ENCODE measurements at places on chromosomes 7 and 10. TPM values are rescaled to one million over a fixed set of nuclear protein-coding genes. Genes with fewer than 3 reads are reported as not detected.

DNA sequence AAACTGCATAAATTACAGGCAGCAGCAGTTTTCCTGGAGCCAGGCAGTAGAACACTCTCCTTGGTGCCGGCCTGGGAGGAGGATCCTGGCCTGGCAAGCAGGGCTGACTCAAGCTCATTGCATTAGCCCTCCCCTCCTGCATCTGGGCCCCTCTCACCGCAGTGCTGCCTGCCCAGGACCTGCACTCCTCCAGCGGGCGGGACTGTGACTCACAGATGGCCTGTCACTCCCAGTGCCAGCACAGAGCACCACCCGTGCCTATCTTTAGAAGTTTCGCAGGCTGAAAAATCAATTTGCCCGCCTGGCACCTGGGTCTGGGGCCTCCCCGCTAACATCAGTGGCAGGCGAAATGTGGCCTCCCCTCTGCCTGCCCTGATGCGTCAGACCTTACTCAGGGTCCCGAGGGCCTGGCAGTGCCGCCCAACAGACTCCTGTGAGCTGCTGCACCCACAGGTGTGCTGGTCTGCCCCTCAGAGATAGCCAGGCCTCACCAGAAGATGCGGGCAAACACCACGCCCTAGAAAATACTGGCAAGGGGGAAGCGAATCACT is 123.8 kb downstream of the KCNMA1 start:
- no peaks in the 10 kb centered on the region for H3K36me3 ChIP-seq
- H3K27ac ChIP-seq, result no peak overlapping the region
- H3K4me1 ChIP-seq, result no peaks in the 10 kb centered on the region
- no peaks in the 10 kb centered on the region for H3K27me3 ChIP-seq
- DNase-seq, result peak; percentile 42
- H3K4me3 ChIP-seq, result no peak overlapping the region

DNA sequence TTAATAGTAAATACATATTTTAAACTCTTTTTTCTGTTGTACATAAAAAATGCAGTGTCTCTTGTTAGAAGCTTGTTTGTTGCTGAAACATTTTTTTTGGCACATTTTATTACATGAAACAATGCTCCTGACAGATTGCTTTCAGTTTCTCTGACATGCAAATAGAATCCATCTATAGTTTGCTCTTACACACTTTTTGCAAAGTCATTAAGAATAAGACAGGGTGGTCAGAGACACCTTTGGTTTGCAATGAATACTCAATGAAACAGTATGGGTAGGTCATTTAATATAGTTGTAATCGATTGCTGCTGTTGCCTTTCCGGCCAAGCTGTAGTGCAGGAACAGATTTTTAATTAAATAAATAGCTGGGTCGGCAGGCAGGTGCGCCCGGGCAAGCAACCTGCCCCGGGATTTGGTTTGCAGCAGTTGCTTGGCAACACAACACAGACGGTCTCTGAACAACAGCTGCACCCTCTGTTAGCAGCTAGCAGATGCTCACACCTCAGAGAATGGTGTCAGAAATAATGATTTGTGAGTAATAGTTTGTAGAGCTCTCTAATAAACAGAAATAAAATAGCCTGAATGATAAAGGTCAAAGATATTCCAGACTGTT is 115.7 kb upstream of the CACNA2D1 start:
- H3K4me3 ChIP-seq, result no peak overlapping the region
- no peak overlapping the region for H3K27ac ChIP-seq
- peak; percentile 40 for DNase-seq
- H3K27me3 ChIP-seq, result no peaks in the 10 kb centered on the region
- H3K4me1 ChIP-seq, result no peaks in the 10 kb centered on the region

- no peaks in the 10 kb centered on the region for H3K4me1 ChIP-seq
- H3K36me3 ChIP-seq, result no peaks in the 10 kb centered on the region
- no peak for DNase-seq
- H3K27me3 ChIP-seq, result no peaks in the 10 kb centered on the region
These were observed 50.6 kb downstream of the ADAMTS14 start for GRCh38 chr10:70722820-70723424.

DNA sequence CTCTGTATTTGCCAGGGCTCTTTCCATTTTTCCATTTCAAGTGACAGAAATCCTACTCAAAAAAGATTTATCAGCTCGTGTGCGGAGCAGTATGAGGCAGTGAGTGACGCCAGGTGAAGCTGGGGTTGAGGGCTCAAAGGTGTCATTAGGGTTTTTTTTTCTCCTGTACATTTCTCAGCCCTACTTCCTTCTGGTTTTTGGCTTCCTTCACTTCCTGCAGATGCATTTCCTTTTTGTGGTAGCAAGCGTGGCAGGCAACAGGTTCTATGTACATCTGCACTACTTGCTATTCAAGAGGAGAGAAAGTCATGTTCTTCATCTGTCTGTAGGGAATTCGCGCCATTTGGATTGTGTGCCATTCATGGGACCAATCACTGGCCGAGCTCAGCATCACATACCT is 52.8 kb upstream of the AOAH start:
- H3K36me3 ChIP-seq, result no peaks in the 10 kb centered on the region
- H3K27me3 ChIP-seq, result no peaks in the 10 kb centered on the region
- no peak overlapping the region for H3K27ac ChIP-seq
- H3K4me3 ChIP-seq, result no peak overlapping the region

- H3K4me3 ChIP-seq, result no peak overlapping the region
- peaks cover 50% of the 10 kb centered on the region for H3K4me1 ChIP-seq
- no peak for DNase-seq
- H3K27ac ChIP-seq, result no peak overlapping the region
- no peaks in the 10 kb centered on the region for H3K27me3 ChIP-seq
These were observed 72.2 kb upstream of the EFCAB10 start for GRCh38 chr7:105653441-105654005.

- DNase-seq, result no peak
- H3K36me3 ChIP-seq, result no peaks in the 10 kb centered on the region
These were observed 209.1 kb downstream of the CREB5 start for GRCh38 chr7:28621369-28621841.

GRCh38 chr7:151806204-151806603 is 70.7 kb downstream of the PRKAG2 start:
- no peak for DNase-seq
- no peaks in the 10 kb centered on the region for H3K4me1 ChIP-seq
- no peak overlapping the region for H3K4me3 ChIP-seq
- H3K36me3 ChIP-seq, result no peaks in the 10 kb centered on the region
- H3K27me3 ChIP-seq, result no peaks in the 10 kb centered on the region
- H3K27ac ChIP-seq, result no peak overlapping the region

ASB10 gene
- total RNA-seq, result not detected

SLC25A28 gene
- total RNA-seq, result 10.1 TPM

DNA sequence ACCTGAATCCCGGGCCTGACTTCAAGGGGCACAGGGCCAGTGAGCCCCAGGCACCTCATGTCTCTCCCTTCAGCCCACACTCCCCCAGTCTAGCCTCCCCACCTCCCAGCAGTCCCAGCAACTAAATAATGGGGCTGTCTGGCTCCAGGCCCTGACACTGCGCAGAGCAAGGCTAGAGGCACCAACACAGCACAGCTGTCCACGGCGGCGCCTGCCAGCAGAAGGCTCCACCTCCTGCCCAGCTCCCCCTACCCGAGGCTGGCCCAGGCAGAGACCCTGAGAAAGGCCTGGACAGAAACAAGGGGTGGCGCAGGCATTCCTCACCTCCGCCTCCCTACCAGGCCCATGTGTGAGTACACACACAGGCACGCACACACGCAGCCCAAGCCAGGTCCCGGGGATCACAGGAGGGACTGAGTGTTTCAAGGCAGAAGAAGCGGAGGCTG is 6.1 kb downstream of the KCNH2 start:
- peaks cover 6% of the 10 kb centered on the region for H3K4me1 ChIP-seq
- H3K4me3 ChIP-seq, result no peak overlapping the region
- no peaks in the 10 kb centered on the region for H3K36me3 ChIP-seq
- no peak overlapping the region for H3K27ac ChIP-seq
- DNase-seq, result no peak

CCDC6 gene
- total RNA-seq, result 59.3 TPM

DNA sequence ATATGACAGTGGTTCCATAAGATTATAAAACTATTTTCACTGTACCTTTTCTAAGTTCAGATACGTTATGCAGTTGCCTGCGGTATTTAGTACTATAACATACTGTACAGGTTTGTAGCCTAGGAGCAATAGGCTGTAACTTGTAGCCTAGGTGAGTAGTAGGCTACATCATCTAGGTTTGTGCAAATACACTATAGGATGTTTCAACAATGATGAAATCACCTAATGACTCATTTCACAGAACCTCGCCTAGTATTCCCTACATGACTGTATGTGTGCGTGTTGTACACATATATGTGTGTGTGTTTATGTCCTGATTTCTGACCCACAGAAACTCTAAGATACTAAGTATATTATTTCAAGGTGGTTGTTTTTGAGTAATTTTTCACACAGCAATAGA is 139.0 kb downstream of the HERPUD2 start:
- H3K4me3 ChIP-seq, result no peak overlapping the region
- no peaks in the 10 kb centered on the region for H3K36me3 ChIP-seq
- no peak overlapping the region for H3K27ac ChIP-seq

DNA sequence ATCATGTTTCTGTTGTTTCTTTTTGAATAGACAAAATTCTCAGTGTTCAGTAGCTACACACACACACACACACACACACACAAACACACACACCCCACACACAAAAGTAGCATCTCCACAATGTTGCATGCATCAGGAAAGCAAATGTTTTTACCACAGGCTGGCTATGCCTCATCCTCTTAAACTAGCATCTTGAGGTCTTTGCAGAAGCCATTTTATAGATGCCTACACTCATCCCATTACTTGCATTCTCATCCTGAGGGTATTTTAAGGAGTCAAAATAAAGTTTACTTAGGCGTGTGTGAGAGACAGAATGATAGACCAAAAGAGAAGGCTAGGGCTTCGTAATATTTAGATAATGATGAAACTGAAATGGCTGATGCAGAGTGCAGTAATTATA is 7.9 kb upstream of the INHBA start:
- no peaks in the 10 kb centered on the region for H3K36me3 ChIP-seq

DNA sequence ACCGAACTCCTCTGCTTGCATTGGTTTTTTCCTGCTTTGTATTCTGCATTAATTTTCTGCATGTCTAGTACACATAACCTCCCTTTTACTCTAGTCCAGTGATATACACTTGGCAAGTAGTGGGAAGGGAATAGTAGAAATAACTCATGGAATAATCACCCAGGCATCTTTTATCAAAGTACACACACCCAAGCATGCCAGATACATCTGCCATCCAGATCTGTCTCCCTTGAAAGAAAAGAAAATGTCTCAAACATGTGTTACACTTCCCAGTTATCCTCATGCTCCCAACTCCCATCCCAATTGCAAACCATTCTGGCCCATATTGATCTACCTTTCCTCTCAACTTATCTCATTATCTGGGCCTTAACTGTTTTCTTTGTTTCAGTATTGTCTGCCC is 79.0 kb downstream of the PHYHIPL start:
- H3K4me3 ChIP-seq, result no peak overlapping the region
- no peaks in the 10 kb centered on the region for H3K27me3 ChIP-seq
- H3K4me1 ChIP-seq, result no peaks in the 10 kb centered on the region
- no peak overlapping the region for H3K27ac ChIP-seq

DNA sequence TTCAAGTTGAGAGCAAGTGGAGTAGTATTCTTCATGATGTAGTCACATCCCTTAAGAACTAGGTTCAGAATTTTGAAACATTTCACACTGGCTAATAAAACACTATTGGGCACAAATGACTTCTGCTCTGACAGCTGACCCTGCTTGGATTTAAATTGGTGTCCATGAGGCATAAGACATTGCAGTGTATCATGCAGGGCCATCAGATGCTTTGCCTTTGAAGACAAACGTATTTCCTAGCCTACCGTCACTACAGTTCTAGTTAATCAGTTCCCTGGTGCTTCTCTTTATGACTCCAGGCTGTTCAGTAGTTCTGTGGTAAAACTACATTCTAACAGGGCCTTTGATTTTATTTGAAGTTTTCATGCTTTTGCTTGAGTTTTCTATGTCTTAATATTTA is 168.5 kb upstream of the ZNF804B start:
- no peaks in the 10 kb centered on the region for H3K36me3 ChIP-seq
- no peak for DNase-seq
- H3K27me3 ChIP-seq, result no peaks in the 10 kb centered on the region
- no peak overlapping the region for H3K4me3 ChIP-seq
- no peak overlapping the region for H3K27ac ChIP-seq
- H3K4me1 ChIP-seq, result peaks cover 4% of the 10 kb centered on the region

IDI2 gene
- not detected for total RNA-seq

MEOX2 gene
- 4.5 TPM for total RNA-seq

DNA sequence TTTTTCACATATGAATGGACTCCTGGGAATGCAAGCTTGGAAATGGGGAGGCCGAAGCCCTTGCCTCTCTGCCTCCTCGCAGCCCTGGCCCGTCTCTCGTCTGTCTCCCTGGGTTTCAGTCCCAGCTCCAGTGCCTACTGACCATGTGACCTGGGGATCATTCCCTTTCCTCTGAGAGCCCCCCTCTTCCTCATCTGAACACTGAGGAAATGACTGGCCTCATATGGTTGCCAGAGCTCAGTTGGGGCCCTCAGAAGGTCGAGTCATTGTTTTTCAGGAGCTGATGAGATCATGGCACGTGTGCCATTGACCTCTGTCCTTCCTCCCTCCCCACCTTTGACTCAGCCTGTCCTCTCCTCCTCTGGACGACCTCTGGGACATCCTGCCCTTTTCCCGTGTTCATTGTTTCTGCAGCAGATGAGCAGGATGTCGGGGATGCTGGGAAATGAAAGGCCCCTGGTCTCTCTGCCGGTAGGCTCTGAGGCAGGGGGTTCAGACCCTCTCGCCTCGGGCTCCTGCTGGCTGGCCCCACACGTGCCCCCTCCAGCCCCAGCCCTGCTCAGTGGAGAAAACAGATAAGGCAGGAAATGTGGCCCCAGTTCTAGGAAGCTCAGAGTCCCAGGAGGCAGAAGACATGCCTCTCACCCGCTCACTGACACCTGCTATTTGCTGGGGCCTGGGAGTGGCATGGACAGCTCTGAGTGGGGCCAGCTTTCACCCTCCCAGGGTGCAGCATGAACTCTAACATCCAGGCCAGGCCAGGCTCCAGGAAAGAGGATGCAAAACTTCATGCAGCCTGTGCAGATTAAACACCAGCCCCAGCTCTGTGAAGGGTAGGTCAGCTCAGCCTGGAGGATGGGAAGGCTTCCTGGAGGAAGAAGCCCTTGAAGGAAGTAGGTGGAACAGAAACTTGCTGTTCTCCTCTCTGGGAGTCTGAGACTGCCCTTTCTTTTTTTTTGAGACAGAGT is 8.3 kb upstream of the PPP1R35 start:
- H3K4me3 ChIP-seq, result no peak overlapping the region
- H3K36me3 ChIP-seq, result no peaks in the 10 kb centered on the region

SUN3 gene
- not detected for total RNA-seq

GRCh38 chr7:155255621-155256020 is 42.1 kb upstream of the INSIG1 start:
- no peaks in the 10 kb centered on the region for H3K27me3 ChIP-seq
- DNase-seq, result no peak
- peaks cover 14% of the 10 kb centered on the region for H3K4me1 ChIP-seq
- H3K36me3 ChIP-seq, result no peaks in the 10 kb centered on the region

Data from thyroid gland (tissue), 4 donors.